ENCODE measurements at places on chromosomes 12 and 14. TPM values are rescaled to one million over a fixed set of nuclear protein-coding genes. Genes with fewer than 3 reads are reported as not detected.
A peak's percentile ranks its signal among the peaks of the same experiment; 100 is the strongest.

Gene SERPINA10
- not detected for total RNA-seq

Gene RAB21
- 26.9 TPM for total RNA-seq

Gene FOXA1
- 0.32 TPM for total RNA-seq

Gene HOXC4
- total RNA-seq, result 2.3 TPM

DNA sequence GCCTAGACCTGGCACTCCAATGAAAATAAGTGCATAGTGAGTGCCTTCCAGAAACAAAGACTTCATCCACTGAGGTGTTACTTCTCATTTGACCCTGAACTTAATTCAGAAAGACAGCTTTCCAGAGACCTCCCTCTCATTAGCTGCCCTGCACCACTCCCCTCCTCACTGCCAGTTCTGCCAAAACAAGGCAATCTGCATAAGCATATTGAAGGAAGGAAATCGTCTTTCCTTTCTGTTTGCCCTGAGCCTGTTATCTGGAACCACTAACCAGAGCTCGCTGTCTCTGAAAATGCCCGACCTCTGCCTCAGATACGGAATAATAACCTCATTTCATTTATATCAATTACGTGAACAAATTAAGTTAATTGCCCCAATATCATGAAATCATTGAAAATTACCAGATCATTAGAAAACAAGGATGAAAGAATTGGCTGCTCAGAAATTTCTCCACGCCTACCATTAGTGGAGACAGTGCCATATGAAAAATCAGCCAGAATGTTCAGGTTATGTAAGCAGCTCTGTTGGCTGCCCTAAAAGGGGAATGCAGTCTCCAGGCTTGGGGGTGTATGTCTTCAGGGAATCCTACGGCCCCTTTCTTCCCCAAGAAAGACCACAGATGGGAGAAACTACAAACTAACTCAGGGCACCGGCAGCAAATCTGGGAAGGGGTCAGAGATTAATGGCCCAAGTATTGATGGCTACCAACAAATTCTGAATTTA, 149.9 kb upstream of the FKBP4 start:
- no peaks in the 10 kb centered on the region for H3K27me3 ChIP-seq
- H3K36me3 ChIP-seq, result no peaks in the 10 kb centered on the region
- H3K27ac ChIP-seq, result no peak overlapping the region
- no peaks in the 10 kb centered on the region for H3K4me1 ChIP-seq
- no peak for DNase-seq
- H3K4me3 ChIP-seq, result no peak overlapping the region

DNA sequence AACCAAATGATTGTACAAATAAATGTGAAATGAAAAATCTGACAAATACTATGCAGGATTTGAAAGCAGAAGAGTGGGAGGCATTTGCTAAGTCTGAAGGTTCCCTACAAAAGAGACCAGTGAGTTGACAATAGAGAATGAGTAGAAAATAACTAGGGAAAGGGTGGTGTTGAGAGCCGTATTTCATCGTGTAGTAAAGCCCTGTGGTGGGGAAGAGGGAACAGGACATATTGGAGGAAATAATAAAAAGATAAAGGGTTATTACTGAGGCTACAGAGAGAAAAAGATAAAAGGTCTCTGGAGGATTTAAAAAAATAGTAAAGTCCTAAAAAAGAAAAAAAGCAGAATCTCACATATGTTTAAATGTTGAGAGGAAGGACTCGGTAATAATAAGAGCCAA, 268.8 kb downstream of the DUSP6 start:
- H3K4me1 ChIP-seq, result no peaks in the 10 kb centered on the region
- no peak for DNase-seq
- H3K27ac ChIP-seq, result no peak overlapping the region
- H3K4me3 ChIP-seq, result no peak overlapping the region
- H3K36me3 ChIP-seq, result no peaks in the 10 kb centered on the region
- no peaks in the 10 kb centered on the region for H3K27me3 ChIP-seq

- no peak for DNase-seq
- no peaks in the 10 kb centered on the region for H3K27me3 ChIP-seq
- no peaks in the 10 kb centered on the region for H3K4me1 ChIP-seq
- no peak overlapping the region for H3K27ac ChIP-seq
These were observed 20.1 kb upstream of the RIN3 start for GRCh38 chr14:92493492-92493891.

DNA sequence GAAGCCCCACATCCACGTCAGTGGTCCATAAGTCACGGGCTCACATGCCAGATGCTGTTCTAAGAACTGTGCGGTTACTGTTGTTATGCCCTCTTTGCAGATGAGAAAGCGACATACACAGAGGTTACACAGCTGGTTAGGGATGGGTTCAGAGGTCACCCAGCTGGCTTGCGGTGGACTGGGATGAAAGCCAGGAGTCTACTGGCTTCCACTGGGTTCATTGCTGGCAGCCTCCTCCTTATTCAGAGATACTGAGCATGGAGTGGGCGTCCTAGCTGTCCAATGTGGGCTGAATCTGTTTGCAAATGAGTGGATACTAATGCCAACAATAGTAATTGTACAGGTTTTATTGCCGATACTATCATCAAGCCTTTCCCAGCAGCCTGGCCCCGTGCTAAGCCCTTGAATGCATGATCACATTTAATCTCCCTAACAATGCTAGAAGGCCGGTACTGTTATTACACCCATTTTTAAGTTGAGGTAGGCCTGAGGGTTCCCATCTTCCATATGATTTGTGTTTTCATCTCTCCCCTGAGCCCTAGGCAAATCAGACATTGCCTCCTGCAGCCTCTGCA, 129.1 kb downstream of the PLXNC1 start:
- no peak overlapping the region for H3K4me3 ChIP-seq
- H3K27me3 ChIP-seq, result no peaks in the 10 kb centered on the region
- no peaks in the 10 kb centered on the region for H3K4me1 ChIP-seq
- H3K36me3 ChIP-seq, result no peaks in the 10 kb centered on the region
- no peak overlapping the region for H3K27ac ChIP-seq
- no peak for DNase-seq

DNA sequence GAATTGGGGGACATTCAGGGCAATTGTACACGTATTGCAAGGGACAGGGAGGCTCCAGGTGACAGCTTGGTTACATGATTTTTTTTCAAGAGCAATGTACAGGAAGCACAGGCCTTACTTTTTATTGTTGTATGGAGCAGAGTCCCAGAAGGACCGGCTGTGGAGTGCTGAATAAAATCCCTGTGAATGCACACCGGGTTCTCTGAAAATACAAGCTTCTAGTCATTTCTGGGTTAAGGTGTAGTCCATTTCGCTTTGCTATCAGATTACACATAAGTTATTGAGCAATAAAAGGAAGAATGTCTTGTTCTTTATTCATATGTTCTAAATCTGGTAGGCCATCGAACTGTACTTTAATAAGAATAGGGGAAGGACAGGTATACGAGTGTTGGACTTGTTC, 52.2 kb downstream of the PDE3A start:
- no peak for DNase-seq
- H3K27ac ChIP-seq, result no peak overlapping the region
- H3K4me1 ChIP-seq, result no peaks in the 10 kb centered on the region
- H3K4me3 ChIP-seq, result no peak overlapping the region
- no peaks in the 10 kb centered on the region for H3K27me3 ChIP-seq
- no peaks in the 10 kb centered on the region for H3K36me3 ChIP-seq

DNA sequence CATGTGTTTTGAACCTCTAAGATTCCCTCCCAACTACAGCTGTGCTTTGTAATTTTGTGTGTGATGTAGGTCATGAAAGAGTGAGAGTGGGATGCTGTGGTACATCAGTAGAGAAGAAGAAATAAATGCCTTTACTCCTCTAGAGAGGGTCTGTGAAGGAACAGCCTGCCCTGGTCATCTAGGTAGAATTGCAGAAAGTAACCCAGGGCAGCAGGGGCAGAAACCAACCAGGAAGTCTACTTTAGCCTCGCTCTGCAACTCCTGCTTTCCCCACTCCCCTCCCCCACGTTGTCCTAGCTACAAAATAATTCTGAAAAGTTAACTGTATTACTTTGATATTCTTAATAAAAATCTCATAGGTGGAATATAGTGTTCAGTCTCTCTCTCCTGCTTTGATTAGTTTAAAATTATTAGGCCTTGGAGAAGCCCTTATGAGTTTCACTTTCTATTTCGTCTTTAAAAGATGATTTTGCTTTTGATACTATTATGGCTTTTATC, 7.5 kb downstream of the TBK1 start:
- DNase-seq, result no peak
- no peaks in the 10 kb centered on the region for H3K27me3 ChIP-seq
- no peaks in the 10 kb centered on the region for H3K36me3 ChIP-seq
- H3K4me3 ChIP-seq, result peak overlapping the region; percentile 12

DNA sequence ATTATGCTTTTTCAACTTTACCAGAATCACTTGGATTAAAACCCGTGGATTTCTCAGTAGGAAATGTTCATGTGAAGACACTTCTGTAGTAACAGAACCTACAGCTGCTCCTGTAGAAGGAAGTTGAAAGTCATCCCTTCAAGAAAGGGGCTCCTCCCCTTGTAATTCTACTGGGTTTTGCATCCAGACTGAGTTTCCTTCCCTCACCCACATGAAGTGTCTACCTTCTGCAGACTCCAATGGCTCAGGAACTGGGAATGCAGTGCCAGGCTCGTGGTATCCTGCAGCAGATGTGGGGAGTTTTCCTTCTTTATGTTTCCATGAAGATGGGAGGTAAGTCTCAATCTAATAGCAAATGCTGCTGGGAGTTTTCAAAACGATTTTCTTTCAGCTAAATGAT, 7.9 kb upstream of the OR10G2 start:
- no peak overlapping the region for H3K27ac ChIP-seq
- H3K27me3 ChIP-seq, result no peaks in the 10 kb centered on the region
- no peaks in the 10 kb centered on the region for H3K36me3 ChIP-seq
- H3K4me3 ChIP-seq, result no peak overlapping the region
- H3K4me1 ChIP-seq, result no peaks in the 10 kb centered on the region
- DNase-seq, result no peak

DNA sequence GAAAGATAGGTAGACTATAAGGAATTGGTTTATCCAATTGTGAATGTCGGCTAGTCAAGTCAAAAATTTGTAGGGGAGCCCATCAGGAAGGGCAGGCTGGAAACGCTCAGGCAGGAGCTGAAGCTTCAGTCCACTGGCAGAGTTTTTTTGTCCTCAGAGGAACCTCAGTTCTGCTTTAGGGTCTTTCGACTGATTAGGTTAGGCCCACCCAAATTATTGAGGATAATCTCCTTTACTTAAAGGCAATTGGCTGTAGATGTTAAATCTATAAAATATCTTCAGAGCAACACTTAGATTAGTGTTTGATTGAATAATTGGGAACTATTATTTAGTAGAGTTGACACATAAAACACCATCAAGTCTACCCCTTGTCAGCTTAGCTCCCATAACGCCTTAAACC, 105.5 kb upstream of the ARHGAP5 start:
- H3K4me3 ChIP-seq, result no peak overlapping the region
- H3K4me1 ChIP-seq, result peaks cover 15% of the 10 kb centered on the region
- H3K27ac ChIP-seq, result no peak overlapping the region

- no peaks in the 10 kb centered on the region for H3K36me3 ChIP-seq
- H3K4me1 ChIP-seq, result peaks cover 8% of the 10 kb centered on the region
- no peak overlapping the region for H3K27ac ChIP-seq
- H3K4me3 ChIP-seq, result peak overlapping the region; percentile 44
These were observed 11.4 kb upstream of the CALCOCO1 start for GRCh38 chr12:53738406-53739213.

DNA sequence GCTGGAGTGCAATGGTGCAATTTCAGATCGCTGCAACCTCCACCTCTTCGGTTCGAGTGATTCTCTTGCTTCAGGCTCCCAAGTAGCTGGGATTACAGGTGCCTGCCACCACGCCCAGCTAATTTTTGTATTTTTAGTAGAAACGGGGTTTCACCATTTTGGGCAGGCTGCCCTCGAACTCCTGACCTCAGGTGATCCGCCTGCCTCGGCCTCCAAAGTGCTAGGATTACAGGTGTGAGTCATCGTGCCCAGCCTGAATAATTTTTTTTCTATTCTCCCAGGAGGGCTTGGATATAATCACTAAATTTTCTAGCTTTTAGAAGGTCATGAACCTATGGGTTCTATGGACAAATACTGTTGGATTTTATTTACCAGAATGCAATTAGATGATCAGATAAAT, 44.7 kb upstream of the GNPNAT1 start:
- no peaks in the 10 kb centered on the region for H3K27me3 ChIP-seq
- DNase-seq, result no peak
- H3K27ac ChIP-seq, result no peak overlapping the region
- no peaks in the 10 kb centered on the region for H3K4me1 ChIP-seq

- no peaks in the 10 kb centered on the region for H3K27me3 ChIP-seq
- no peaks in the 10 kb centered on the region for H3K4me1 ChIP-seq
- no peak for DNase-seq
- H3K36me3 ChIP-seq, result no peaks in the 10 kb centered on the region
- H3K4me3 ChIP-seq, result no peak overlapping the region
These were observed 17.1 kb downstream of the ANO2 start for GRCh38 chr12:5927732-5928516.
